ENCODE measurements at places on chromosomes 11 and 22. TPM values are rescaled to one million over a fixed set of nuclear protein-coding genes. Genes with fewer than 3 reads are reported as not detected.

Gene LGR4
- 115 TPM for total RNA-seq

Gene OR10G4
- not detected for total RNA-seq

Gene CD3G
- total RNA-seq: 4.7 TPM

GRCh38 chr11:13834463-13834862 lies 128.1 kb upstream of the SPON1 start:
- no peaks in the 10 kb centered on the region for H3K36me3 ChIP-seq
- H3K4me1 ChIP-seq: no peaks in the 10 kb centered on the region
- H3K4me3 ChIP-seq: no peak overlapping the region

Gene DEUP1
- not detected for total RNA-seq

GRCh38 chr22:49599691-49600455 lies 227.8 kb downstream of the BRD1 start:
- H3K4me1 ChIP-seq: no peaks in the 10 kb centered on the region
- no peak overlapping the region for H3K4me3 ChIP-seq
- no peaks in the 10 kb centered on the region for H3K36me3 ChIP-seq
- DNase-seq: no peak
